Pons (tissue), 1 donor: ENCODE measurements at places on chromosomes 2 and 18.

GRCh38 chr18:6873040-6873751, 143.7 kb downstream of the ARHGAP28 start:
- no peak for DNase-seq

DNA sequence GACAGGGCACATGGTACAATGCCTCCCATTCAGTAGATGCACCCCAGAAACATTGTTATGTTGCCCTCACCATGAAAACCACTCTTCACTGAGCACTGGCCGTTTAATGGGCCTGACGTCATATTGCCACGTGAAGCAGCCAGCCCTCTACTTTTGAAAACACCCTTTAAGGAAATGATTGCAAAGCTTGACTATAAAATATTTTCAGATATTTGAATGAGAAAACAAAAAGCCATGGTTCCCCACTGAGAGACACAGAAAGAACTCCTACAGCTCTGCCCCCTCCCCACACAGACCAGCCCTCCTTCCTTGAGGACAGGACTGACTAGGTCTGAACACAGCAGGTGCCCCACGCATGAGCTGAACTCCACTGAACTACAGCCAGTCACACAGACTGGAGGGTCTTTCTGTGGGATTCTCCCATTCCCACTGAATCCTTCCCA, 349.1 kb downstream of the ANAPC1 start:
- DNase-seq: peak; percentile 49

GRCh38 chr18:67553437-67553836, 36.9 kb upstream of the DSEL start:
- DNase-seq: no peak

GRCh38 chr2:126115975-126116374, 540.0 kb upstream of the GYPC start:
- no peak for DNase-seq

DNA sequence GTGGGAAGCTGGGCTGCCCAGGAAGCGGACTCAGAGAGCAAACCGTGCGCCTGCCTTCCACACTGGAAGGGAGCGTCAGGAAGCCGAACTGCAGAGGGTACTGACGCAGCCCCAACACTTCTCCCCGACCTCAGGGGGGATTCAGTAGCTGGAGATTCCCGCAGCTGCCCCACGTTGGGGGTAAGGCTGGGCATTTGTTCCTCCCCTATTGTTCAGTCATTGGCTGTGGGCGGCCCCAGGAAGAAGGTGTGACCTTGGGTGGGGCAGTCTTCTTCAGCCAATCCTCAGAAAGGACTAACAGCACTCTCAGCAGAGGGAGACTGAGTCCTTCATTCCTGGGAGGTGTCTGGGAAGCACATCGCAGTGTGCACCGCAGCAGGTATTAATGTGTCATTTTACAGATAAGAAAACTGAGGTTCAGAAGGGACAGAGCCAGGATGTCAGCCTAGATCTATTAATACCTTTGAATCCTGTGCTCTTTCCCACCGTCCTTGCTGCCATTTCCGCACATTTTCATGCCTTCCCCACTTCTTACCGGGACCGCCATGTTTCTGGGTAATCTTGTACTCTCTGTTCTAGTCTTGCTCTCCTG, 12.1 kb upstream of the C18orf32 start:
- DNase-seq: no peak

DNA sequence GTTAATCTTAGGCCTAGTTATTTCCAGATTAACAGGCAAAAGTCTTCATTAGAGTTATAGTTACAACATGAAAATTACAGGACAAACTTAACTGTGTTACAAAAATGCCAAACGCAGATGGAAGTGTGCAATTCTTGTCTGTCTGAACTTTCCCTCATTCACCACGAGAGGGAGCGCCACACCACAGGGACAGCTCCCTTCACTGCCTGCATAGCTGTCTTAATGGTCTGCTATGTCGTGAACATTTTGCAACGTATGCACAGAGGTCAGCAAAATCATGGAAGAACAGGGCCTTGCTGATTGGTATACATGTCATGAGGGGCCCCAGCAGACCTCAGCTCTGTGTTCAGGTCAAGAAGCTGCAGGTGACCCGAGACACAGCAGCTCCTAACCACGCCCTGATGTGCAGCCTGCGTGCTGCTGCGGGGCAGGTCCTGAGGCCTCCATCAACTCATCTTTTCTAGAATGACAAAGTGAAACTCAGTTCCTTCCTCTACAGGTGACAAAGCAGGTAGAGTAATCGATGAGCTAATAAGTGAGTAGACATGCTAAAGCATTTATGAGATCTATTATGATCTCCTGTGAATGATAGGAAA, 78.8 kb upstream of the ATP8B1 start:
- peak; percentile 91 for DNase-seq

GRCh38 chr2:112679484-112679883, 33.7 kb downstream of the SLC20A1 start:
- DNase-seq: peak; percentile 60

- no peak for DNase-seq
These were observed 366.8 kb upstream of the SALL3 start for GRCh38 chr18:78612801-78613200.

GRCh38 chr2:100279586-100280534, 42.4 kb downstream of the LONRF2 start:
- no peak for DNase-seq

GRCh38 chr18:78496079-78496478, 483.5 kb upstream of the SALL3 start:
- no peak for DNase-seq

DNA sequence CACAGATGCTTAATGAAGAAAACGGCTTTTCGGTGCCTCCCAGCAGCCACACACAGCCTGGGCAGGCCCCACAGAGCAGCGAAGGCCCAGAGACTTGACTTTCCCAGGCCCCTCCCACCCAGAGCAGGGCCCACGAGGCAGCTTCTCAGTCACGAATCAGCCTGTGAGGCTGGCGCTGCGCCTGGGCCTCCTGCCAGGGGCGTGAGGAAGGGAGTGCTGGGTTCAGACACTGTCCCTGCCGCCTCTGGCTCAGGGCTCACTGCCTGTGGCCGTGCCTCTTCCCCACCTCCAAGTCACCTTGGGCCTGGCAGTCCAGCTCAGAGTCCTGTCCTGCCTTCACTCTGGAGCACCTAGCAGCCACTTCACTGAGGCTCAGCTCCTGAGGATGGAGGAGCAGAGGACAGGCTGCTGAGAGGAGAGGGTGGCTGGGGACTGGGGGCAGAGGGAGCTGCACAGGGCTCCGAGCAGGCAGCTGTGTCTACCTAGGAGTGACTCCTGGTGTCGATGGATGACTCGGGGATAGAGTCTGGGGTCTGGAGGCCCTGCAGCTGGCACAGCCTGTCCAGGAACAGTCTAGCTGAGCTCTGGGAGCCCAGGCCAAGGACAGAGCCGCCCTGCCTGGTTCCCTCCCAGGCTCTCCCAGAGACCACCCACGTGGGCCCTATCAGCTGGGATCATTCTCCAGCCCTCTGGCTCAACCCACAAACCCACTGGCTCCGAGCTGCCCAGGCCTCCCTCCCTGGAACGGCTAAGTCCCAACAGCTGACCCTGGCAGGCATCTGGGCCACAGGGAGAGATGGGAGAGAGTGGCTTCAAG, 36.4 kb upstream of the FOSL2 start:
- DNase-seq: peak; percentile 63

- no peak for DNase-seq
These were observed 74.6 kb downstream of the AGAP1 start for GRCh38 chr2:235568431-235568830.

DNA sequence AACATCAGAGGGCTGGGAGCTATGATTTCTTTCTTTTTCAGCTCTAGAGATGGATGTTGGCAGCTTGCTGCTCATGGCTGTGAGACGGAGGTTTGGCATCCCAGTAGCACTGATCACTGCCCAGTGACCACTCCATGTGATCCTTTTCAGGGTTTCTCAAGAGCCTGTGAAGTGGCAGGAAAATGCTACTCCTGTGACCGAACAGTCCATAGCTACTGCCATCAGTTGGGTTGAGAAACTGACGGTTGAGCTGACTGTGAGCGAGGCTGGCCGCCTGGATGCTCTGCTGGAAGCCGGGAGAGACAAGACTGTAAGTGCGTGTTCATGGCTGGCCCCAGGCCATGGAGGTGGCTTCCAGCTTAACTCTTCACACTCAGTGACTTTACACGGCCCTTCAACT, 34.2 kb downstream of the VWA3B start:
- peak; percentile 14 for DNase-seq

- DNase-seq: no peak
These were observed 103.1 kb downstream of the MSTN start for GRCh38 chr2:189959450-189959849.

GRCh38 chr2:105812180-105813044, 67.7 kb downstream of the NCK2 start:
- DNase-seq: peak; percentile 65

DNA sequence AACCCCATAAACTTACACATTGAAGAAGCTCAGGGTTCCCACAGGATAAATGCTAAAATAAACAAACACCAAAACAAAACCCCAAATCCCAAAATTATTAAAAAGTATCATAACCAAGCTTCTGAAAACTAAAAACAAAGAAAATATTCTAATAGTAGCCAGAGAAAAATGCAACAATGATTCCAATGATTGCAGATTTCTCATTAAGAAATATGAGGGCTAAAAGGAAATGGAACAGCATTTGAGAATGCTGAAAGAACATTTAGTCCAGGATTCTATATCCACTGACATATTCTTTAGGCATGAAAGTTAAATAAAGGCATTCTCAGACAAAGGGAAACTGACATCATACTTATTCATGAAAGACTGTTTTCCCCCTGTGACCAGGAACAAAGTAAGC, 212.4 kb downstream of the SLC4A10 start:
- DNase-seq: no peak

DNA sequence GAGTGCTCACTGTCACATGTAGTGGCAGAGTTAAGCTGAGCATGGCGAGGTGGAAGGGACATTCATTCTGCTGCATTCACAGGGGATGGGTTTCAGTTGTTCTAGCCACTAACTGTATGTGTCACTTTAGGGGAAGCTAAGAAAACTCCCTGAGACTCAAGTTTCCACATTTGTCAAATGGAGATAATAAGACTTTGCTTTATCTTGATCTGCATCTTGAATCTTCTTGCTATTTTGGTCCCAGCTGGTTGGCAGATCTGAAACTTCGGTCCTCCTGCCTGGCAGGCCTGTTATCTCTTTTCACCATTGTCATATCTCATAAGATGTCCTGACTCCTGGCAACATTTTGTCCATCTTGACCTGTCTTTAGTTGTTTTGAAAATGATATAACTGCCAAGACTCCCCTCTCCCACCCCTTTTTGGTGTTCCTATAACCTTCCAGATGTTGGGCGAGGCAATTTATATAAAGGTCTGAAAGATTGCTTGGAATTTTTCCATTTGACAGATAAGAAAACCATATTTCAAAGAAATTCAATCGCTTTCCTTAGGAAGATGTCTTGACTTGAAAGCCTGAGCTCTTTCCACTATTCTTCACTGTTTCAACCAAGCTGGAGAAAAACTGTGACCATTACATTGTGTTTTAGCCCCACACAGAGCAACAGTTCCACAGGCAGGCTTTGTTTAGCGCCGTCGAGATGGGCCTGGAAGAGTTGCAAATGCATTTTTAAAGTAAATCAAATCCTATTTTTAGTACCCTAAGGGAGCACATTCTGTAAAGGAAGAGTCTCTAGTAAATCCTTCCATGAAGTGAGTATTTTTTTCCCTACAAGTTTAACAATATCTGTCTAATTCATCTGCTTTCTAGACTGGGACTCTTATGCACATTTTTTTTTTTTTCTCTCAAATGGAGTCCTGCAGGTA, 33.4 kb downstream of the MYCN start:
- peak; percentile 26 for DNase-seq

GRCh38 chr18:59318460-59319050, at the start of gene CPLX4:
TSS of gene CPLX4 (minus strand) at chr18:59318649. CDS start at chr18:59318462, 187 bp downstream.
- DNase-seq: no peak

DNA sequence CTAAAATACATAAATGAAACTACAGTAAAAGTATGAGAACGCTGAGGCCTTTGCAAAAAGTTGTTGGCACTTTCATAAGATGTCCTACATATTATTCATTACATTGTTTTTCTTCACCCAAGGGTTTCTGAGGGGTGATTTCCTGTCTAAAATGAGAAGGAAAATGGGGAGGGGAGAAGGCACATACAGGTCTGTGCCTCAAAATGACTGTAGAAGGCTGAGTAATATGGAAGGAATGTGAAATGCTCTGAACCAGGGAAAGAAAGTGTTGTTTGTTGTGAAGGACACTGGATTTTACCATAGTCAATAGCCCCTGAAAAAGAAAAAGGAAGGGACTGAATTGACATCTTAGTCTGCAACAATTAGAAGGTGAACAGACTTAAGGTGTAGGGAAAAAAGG, 99.5 kb upstream of the RNF152 start:
- DNase-seq: no peak

DNA sequence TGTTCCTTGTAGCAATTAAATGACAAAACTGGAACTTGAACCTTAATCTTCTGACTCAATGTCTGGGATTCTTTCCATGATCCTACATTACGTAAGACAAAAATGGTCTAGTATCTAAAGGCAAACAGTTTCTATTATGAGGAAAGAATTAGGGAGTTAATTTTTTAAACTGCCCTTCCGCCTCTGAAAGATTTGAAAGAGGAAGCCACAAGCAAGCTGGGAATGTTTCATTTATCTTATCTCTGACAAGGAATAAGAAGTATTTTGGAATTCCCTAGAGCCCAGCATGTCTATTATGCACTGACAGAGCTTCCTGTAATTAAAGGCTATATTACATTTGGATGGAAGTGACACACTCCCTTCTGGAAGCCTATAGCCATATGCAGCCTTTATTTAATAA, 558.8 kb upstream of the CDH2 start:
- DNase-seq: no peak

GRCh38 chr2:85839461-85839860, 49.3 kb downstream of the ST3GAL5 start:
- DNase-seq: no peak

DNA sequence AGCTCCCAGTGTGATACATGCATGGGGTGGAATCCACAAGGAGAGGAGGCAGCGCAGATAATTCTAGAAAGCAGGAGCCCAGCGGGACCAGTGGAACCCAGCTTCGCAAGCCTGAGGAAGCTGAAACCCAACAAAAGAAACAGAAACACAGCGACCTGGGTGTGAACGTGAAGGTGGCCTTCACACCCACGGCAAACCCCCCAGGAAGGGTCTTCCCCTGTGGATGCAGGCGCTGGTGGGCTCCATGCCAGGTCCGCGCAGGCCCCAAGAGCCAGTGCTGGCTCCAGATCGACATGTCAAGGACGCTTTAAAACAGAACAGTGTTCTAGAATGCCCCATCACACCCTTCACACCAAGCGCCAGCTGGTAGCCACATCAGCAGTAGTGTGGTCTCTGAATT, 22.1 kb downstream of the KIF1A start:
- no peak for DNase-seq

GRCh38 chr18:37489998-37490397, 75.6 kb downstream of the CELF4 start:
- no peak for DNase-seq

DNA sequence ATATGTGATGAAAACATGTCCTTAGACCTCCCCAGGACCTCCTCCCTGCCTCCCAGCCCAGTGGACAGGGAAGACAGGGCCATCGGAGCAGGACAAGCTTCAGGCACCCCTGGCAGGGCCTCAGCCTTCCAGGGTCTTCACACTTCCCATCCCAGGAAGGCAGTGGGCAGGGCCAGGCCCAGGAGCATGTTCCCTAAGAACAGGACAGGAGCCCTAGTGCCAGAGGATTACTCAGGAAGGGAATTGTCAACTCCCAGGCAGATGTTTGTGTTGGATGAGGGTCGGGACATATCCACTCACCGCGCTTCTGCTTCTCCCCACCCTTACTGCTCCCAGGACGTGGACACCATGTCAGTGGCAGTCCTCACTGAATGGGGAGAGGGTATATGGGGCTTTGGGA, 138.9 kb downstream of the TNS1 start:
- DNase-seq: no peak

GRCh38 chr18:61132031-61132430, 201.2 kb upstream of the CDH20 start:
- DNase-seq: no peak

- DNase-seq: no peak
These were observed 41.3 kb downstream of the SCG2 start for GRCh38 chr2:223560749-223561435.
